ENCODE measurements at places on chromosomes 5 and 9. TPM values are rescaled to one million over a fixed set of nuclear protein-coding genes. Genes with fewer than 3 reads are reported as not detected.
A peak's percentile ranks its signal among the peaks of the same experiment; 100 is the strongest.

PTGES gene
- polyA plus RNA-seq = not detected

- H3K27me3 ChIP-seq = no peaks in the 10 kb centered on the region
- peaks cover 8% of the 10 kb centered on the region for H3K36me3 ChIP-seq
- DNase-seq = no peak
- no peaks in the 10 kb centered on the region for H3K4me1 ChIP-seq
- no peak overlapping the region for H3K27ac ChIP-seq
- no peak overlapping the region for H3K4me3 ChIP-seq
These were observed 295.2 kb downstream of the ARHGAP26 start for GRCh38 chr5:143065185-143065965.

DNA sequence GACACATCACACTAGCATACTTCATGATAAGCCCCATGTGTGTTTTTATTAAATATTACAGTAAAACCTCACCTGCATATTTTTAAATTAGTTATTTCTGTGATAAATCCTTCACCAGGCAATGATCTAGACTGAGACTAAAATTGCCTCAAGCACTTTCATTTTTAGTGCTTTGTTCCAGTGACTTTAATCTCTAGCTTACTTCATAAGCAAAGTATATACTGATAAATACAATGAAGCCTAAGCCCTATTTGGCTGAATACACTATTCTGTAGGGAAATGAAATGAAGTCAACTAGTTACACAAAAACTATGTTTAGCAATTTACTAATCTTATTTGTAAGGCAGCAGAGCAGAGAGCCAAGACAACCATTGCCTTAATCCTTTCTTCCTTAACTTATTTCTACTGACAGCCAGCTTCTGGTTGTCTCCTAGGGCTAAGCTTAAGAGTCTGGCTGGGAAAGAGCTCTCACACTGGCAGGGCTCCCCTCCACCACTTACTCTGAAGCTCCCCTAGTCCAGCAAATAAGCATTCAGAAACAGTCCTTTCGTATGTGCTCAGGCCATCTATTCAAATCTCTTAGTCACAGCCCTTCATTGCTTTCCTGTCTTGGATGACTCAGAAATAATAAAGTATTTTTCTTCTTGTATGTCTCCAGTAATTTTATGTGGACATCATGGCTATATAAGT, 31.4 kb upstream of the MTAP start:
- no peaks in the 10 kb centered on the region for H3K36me3 ChIP-seq
- peaks cover 6% of the 10 kb centered on the region for H3K27me3 ChIP-seq
- no peak overlapping the region for H3K27ac ChIP-seq
- no peak overlapping the region for H3K4me3 ChIP-seq

DNA sequence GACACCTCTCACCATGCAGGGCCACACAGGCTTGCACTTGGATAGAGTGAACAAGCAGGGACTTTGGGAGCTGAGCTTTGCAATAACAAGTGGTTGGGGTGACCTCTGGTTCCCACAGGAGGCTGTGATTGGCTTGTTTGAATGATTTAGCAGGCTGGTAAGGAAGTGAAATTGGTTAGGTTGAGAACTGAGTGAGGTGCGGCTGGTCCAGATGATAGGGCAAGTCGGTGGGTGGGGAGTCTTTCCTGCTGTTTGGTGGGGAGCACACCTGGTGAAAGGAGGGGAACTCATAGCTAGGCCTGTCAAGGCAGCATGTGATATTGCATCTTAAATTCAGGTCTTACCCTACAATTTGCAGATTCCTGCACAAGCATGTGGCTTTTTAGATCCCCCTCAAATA, 794.6 kb upstream of the ZNF608 start:
- H3K4me1 ChIP-seq = no peaks in the 10 kb centered on the region
- H3K27me3 ChIP-seq = no peaks in the 10 kb centered on the region
- no peak overlapping the region for H3K4me3 ChIP-seq
- H3K27ac ChIP-seq = no peak overlapping the region
- no peak for DNase-seq

- no peak overlapping the region for H3K4me3 ChIP-seq
- DNase-seq = peak; percentile 14
- H3K27ac ChIP-seq = no peak overlapping the region
- H3K4me1 ChIP-seq = no peaks in the 10 kb centered on the region
- no peaks in the 10 kb centered on the region for H3K36me3 ChIP-seq
These were observed 38.9 kb upstream of the DAB2IP start for GRCh38 chr9:121612511-121612998.

SPATA31E1 gene
- not detected for polyA plus RNA-seq

- H3K4me3 ChIP-seq = no peak overlapping the region
- no peak overlapping the region for H3K27ac ChIP-seq
- H3K27me3 ChIP-seq = no peaks in the 10 kb centered on the region
- no peak for DNase-seq
- no peaks in the 10 kb centered on the region for H3K4me1 ChIP-seq
These were observed 235.8 kb upstream of the VLDLR start for GRCh38 chr9:2385746-2386145.

DNA sequence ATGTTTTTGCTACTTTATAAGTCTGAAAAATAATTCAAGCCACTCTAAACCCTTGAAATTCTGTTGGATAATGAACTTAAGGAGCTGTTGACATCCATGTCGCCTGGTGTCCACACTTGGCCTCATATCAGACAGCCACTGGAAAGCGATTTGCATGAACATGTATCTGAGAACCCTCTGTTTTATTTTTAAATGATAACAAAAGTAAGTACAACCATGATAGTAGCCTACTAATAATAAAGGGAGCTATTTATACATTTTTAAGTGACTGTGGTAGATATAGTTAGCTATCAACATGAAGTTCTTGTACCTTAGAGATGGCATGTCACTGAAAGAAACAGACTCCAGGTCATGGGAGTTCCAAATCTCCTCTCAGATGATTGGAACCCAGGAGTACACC, 53.3 kb downstream of the PLCXD3 start:
- no peak for DNase-seq
- H3K27me3 ChIP-seq = no peaks in the 10 kb centered on the region
- H3K4me3 ChIP-seq = no peak overlapping the region
- H3K4me1 ChIP-seq = no peaks in the 10 kb centered on the region
- H3K27ac ChIP-seq = no peak overlapping the region
- no peaks in the 10 kb centered on the region for H3K36me3 ChIP-seq

ADRB2 gene
- polyA plus RNA-seq = 0.30 TPM

GRCh38 chr5:59712836-59713497, 180.6 kb downstream of the PDE4D start:
- no peaks in the 10 kb centered on the region for H3K27me3 ChIP-seq
- H3K36me3 ChIP-seq = no peaks in the 10 kb centered on the region

PCDHGC5 gene
- polyA plus RNA-seq = not detected

PCDHAC1 gene
- not detected for polyA plus RNA-seq

ENTREP1 gene
- polyA plus RNA-seq = not detected

DNA sequence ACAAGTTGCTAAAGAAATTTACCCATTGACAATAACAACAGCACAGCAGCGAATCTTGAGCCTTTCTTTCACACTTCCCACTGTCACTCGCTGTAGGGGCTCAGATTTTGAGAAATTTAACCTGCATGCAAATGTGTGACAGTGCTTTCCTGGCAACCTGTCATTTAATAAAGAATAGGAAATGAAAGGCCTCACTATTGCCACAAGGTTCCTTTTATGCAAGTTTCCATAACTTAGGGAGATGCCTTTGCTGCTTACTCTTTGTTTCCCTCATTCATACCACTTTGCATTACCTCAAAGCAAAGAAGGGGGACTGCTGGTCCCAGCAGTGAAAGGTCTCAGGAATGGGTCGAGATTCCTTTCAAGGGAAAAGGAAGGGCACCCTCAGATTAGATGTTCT, 49.5 kb downstream of the PTCD2 start:
- no peak overlapping the region for H3K27ac ChIP-seq
- no peaks in the 10 kb centered on the region for H3K4me1 ChIP-seq
- no peaks in the 10 kb centered on the region for H3K27me3 ChIP-seq
- H3K36me3 ChIP-seq = no peaks in the 10 kb centered on the region
- no peak overlapping the region for H3K4me3 ChIP-seq

TRAF1 gene
- 16.9 TPM for polyA plus RNA-seq

- H3K4me1 ChIP-seq = no peaks in the 10 kb centered on the region
- H3K36me3 ChIP-seq = peaks cover 94% of the 10 kb centered on the region
- DNase-seq = no peak
- no peak overlapping the region for H3K4me3 ChIP-seq
These were observed 40.1 kb downstream of the PCDHGC5 start for GRCh38 chr5:141529002-141529401.

SLU7 gene
- polyA plus RNA-seq = 69.8 TPM

GRCh38 chr5:80755626-80756025, 100.8 kb upstream of the DHFR start:
- DNase-seq = peak; percentile 17
- H3K4me1 ChIP-seq = peaks cover 48% of the 10 kb centered on the region
- peak overlapping the region; percentile 72 for H3K27ac ChIP-seq
- peak overlapping the region; percentile 60 for H3K4me3 ChIP-seq

DNA sequence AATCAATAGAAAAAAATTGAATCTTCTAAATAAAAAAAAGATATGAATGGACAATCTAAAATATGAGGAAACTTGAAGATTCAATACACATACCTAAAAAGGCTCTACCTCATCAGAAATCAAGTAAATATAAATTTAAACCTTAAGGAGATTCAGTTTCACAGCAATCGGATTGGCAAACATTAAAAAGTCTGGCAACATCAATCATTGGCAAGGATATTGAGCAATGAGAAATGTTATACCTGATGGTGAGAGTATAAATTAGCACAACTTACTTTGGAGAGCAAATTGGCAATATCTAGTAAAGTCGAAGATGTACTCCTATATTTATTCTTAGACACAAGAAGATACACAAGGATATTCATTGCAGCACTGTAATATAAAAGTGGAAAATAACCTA, 274.3 kb upstream of the EFNA5 start:
- DNase-seq = no peak
- H3K36me3 ChIP-seq = no peaks in the 10 kb centered on the region
- no peaks in the 10 kb centered on the region for H3K27me3 ChIP-seq
- H3K4me3 ChIP-seq = no peak overlapping the region
- H3K4me1 ChIP-seq = no peaks in the 10 kb centered on the region

- no peak overlapping the region for H3K4me3 ChIP-seq
- no peaks in the 10 kb centered on the region for H3K27me3 ChIP-seq
- no peaks in the 10 kb centered on the region for H3K4me1 ChIP-seq
- no peaks in the 10 kb centered on the region for H3K36me3 ChIP-seq
- no peak for DNase-seq
These were observed 25.8 kb downstream of the CDC25C start for GRCh38 chr5:138305797-138306196.

GRCh38 chr9:78786794-78787193, 489.9 kb downstream of the PSAT1 start:
- H3K4me3 ChIP-seq = no peak overlapping the region
- H3K27ac ChIP-seq = no peak overlapping the region
- H3K36me3 ChIP-seq = no peaks in the 10 kb centered on the region
- no peak for DNase-seq
- no peaks in the 10 kb centered on the region for H3K4me1 ChIP-seq

DNA sequence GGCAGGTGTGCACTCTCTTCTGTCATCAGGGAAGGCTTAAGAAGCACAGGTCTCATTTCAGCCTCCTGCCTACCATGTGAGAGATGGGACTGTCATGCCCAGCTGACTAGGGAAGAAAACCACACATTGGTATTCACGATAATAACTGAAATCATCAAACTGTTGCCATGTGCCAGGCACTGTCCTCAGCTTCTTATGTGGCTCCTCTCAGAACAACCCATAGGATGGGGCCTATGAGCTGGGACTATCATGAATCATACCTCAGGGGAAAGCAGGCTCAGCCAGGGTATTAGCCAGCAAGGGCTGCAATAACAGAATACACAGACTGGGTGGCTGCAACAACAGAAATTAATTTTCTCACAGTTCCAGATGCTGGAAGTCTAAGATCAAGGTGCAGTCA, 3.3 kb downstream of the AFAP1L1 start:
- H3K27ac ChIP-seq = no peak overlapping the region
- H3K36me3 ChIP-seq = no peaks in the 10 kb centered on the region
- no peak for DNase-seq
- H3K4me1 ChIP-seq = peaks cover 12% of the 10 kb centered on the region
- peaks cover 29% of the 10 kb centered on the region for H3K27me3 ChIP-seq
- H3K4me3 ChIP-seq = no peak overlapping the region

- no peak overlapping the region for H3K4me3 ChIP-seq
- H3K4me1 ChIP-seq = no peaks in the 10 kb centered on the region
- no peaks in the 10 kb centered on the region for H3K27me3 ChIP-seq
- DNase-seq = peak; percentile 13
- H3K27ac ChIP-seq = no peak overlapping the region
These were observed 818.2 kb downstream of the TLR4 start for GRCh38 chr9:118522093-118523028.

DNA sequence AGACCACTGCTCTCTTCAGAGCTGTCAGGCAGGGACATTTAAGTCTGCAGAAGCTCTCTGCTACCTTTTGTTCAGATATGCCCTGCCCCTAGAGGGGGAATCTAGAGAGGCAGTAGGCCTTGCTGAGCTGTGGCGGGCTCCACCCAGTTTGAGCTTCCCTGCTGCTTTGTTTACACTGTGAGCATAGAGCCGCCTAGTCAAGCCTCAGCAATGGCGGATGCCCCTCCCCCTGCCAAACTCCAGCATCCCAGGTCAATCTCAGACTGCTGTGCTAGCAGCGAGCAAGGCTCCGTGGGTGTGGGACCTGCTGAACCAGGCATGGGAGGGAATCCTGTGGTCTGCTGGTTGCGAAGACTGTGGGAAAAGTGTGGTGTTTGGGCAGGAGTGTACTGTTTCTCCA, 59.9 kb downstream of the CAVIN4 start:
- H3K4me3 ChIP-seq = no peak overlapping the region
- H3K4me1 ChIP-seq = no peaks in the 10 kb centered on the region
- peaks cover 3% of the 10 kb centered on the region for H3K27me3 ChIP-seq
- H3K36me3 ChIP-seq = no peaks in the 10 kb centered on the region

GRCh38 chr9:113471566-113471965, 8.0 kb downstream of the RGS3 start:
- H3K4me3 ChIP-seq = no peak overlapping the region
- DNase-seq = no peak
- no peaks in the 10 kb centered on the region for H3K4me1 ChIP-seq
- no peaks in the 10 kb centered on the region for H3K27me3 ChIP-seq

GRCh38 chr9:77648234-77649108, at the start of gene GNA14:
Gene GNA14, minus strand, starts transcription at chr9:77648322. Its CDS starts 529 bp downstream, at chr9:77647793.
- H3K36me3 ChIP-seq = no peaks in the 10 kb centered on the region
- peaks cover 11% of the 10 kb centered on the region for H3K4me1 ChIP-seq
- peaks cover 26% of the 10 kb centered on the region for H3K27me3 ChIP-seq
- no peak within 1 kb of the TSS for H3K4me3 ChIP-seq

DNA sequence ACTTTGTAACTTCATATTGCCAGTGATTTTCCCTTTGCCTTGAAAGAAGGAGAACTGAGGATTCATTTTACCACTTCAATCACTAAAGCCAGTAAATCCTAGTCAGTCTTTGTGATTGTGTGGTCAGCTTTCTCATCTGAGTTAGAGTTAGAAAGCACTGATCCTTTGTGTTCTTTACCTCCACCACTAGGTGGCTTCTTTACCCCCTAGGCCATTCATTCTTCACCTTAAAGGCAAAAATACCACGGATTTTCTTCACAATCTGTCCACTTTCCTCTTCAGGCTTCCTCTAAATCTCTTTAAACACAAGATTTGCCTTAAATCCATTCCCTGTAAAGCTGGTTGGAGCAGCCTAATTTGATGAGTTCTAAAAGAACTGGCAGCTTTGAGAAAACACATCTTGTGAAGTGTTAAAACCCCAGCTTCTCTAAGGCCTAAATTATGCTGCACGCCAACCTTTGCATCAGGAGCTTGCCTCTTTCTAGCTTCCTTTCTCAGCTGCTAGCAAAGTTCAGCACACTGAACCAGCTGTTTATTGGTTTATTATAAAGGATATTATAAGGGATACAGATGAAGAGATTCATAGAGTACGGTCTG, 20.4 kb downstream of the BDP1 start:
- H3K27me3 ChIP-seq = no peaks in the 10 kb centered on the region
- no peak overlapping the region for H3K27ac ChIP-seq
- peak; percentile 27 for DNase-seq
- peaks cover 33% of the 10 kb centered on the region for H3K36me3 ChIP-seq

Measured in CD4-positive, CD25-positive, alpha-beta regulatory T cell (primary cell).